Peyer's patch (tissue), 4 donors: ENCODE measurements at places on chromosomes 13 and 19.
A peak's percentile ranks its signal among the peaks of the same experiment; 100 is the strongest.

DNA sequence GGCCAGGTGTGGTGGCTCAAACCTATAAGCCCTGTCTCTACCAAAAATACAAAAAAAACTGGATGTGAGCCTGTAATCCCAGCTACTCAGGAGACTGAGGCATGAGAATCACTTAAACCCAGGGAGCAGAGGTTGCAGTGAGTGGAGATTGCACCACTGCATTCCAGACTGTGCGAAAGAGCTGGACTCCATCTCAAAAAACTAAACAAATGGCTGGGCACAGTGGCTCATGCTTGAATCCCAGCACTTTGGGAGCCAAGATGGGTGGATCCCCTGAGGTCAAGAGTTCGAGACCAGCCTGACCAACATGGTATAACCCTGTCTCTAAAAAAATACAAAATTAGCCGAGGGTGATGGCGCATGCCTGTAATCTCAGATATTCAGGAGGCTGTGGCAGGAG lies 34.9 kb upstream of the ZNF83 start:
- DNase-seq, result no peak

DNA sequence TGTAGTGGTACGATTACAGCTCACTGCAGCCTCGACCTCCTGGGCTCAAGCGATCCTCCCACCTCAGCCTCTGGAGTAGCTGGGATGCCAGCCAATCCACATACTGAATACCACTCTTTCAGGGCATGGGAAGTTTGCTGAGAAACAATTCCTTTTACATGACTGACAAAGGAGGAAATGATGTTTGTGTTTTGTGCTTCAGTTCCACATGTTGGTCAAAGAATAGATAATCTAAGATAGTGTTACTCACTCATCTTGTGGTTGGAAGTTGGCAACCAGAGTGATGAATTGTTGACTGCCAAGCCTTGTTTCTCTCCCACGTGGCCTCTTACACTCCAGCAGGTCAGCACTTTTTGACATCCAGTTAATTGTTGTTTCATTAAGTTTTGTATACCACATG lies 7.6 kb downstream of the MBD3L2B start:
- DNase-seq, result no peak

GRCh38 chr13:33761740-33762139 lies 56.2 kb upstream of the RFC3 start:
- DNase-seq, result no peak

DNA sequence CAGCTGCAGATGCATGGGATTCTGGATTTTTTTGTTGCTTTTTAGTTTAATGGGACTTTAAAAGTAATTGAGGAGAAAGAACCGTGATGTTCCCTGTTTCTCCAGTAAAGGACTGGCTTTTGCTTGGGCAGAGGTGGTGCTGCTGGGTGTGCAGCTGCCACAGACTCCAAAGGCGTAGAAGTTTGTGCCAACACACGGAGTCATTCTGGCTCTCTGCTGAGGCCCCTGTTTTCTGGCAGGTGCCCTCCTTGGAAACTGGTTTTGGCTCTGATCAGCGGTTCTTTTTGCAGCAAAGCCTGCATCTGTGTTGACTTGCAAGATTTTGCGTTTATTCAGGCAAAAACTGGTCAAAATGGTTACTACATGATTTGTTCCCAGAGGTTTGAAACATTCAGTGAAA lies 16.0 kb upstream of the QTRT1 start:
- DNase-seq, result no peak

- peak; percentile 57 for DNase-seq
Observed at GRCh38 chr19:18435178-18435841, 2.6 kb downstream of the ISYNA1 start.

GRCh38 chr13:97076898-97077297 lies 82.6 kb upstream of the OXGR1 start:
- DNase-seq, result no peak

GRCh38 chr13:102812611-102813287 lies 13.8 kb downstream of the BIVM start:
- DNase-seq, result no peak

GRCh38 chr19:3801412-3802096 lies 15.4 kb upstream of the MATK start:
- peak; percentile 77 for DNase-seq

DNA sequence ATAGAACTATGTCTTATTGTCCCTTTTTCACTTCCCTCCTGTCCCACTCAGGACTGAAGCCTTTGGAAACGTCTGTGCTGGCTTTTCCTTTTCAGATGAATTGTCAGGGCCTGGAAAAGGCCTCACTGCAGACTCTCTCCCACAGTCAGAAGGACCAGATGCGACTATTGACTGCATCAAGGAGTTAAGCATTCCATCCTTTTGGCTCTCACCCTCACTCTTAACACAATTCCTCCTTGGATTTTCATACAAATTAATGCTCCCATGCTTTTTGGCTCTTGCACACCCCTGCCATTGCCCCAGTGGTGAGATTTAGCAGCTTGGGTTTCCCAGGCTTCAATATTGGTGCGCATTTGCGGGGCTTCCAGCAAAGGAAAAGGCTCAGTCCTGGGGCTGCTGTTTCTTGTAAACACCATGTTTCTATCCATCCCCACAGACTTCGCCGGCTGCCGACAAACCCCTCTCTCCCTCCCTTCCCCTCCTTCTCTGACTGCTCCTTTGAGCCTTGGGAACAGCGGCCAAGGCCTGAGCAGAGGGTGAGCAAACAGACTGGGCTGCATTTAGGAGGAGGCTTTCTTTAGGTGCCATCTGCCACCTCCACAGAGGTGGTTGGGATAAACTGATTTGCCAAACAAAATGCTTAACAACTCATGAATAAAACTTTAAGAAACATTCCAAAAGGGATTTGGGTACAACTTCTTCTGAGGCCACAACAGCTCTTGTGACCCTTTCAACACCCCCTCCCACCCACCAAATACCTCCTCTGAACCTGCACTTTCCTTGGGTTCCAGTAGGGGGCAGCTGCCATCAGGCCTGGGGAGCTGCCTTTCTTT lies 48.6 kb upstream of the PCDH8 start:
- DNase-seq, result no peak

DNA sequence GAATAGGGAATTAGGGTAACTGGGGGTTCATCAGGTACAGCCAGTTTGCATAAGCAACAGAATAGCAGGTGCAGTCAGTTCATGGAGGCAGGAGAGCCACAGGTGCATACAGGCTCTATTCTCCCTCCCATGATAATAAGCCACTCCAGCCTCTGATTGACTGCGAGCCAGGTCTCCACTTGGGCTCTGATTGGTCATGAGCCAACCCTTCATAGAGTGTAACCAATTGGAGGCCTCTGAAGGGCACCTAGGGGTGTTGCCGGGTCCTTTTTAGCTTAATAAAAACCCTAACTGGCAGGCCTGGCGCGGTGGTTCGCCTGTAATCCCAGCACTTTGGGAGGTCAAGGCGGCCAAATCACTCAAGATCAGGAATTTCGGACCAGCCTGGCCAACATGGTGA lies 8.7 kb upstream of the CKM start:
- no peak for DNase-seq

GRCh38 chr13:63124863-63125262 lies 1709.2 kb upstream of the PCDH20 start:
- no peak for DNase-seq

GRCh38 chr13:113325779-113326178 lies 28.7 kb downstream of the LAMP1 start:
- no peak for DNase-seq

DNA sequence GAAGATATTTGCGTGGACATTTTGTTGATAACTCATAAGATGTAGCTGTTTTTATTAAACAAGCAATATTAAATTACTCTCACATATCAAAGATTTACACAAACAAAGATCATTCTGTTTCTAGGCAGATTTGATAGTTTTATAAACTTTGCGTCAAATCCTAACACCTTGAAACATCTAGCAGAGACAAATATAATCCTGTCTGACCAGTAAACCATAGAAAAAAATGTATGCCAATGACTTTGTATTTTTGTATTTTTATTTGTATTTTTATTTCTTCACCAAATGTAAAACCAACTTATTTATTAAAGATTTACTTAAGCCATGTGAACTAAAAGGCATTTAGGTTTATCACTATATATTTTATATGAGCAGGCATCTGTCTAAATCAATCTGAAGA lies 494.6 kb downstream of the GPC5 start:
- no peak for DNase-seq

DNA sequence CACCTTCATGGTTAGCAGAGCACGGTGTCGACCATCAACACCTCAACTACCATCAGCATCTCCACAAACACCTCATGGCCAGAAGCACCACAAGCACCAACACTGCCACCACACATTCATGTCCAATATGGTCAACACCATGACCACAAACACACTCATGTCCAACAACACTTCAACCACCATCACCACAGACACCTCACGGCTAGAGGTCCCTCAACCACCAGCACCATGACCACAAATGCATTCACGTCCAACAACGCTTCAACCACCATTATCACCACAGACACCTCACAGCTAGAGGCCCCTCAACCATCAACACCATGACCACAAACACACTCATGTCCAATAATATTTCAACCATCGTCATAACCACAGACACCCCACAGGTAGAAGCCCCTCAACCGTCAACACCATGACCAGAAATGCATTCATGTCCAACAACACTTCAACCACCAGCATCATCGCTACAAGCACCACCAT lies 10.2 kb downstream of the TRAPPC5 start:
- no peak for DNase-seq

- DNase-seq, result no peak
Observed at GRCh38 chr19:47152205-47152604, 21.6 kb downstream of the SAE1 start.
